ENCODE measurements at places on chromosomes 11 and 22. TPM values are rescaled to one million over a fixed set of nuclear protein-coding genes. Genes with fewer than 3 reads are reported as not detected.

C11orf16 gene
- not detected for total RNA-seq

LGR4 gene
- total RNA-seq: 45.8 TPM

MALAT1 gene
- total RNA-seq: 1,826 TPM

HOATZ gene
- not detected for total RNA-seq

LRRC10B gene
- total RNA-seq: 0.14 TPM

CABP4 gene
- not detected for total RNA-seq

ALG8 gene
- 28.4 TPM for total RNA-seq

NLRP14 gene
- 0.07 TPM for total RNA-seq

SCT gene
- total RNA-seq: not detected

SNX32 gene
- total RNA-seq: 0.56 TPM

MAFF gene
- 19.5 TPM for total RNA-seq

LDHAL6A gene
- total RNA-seq: not detected

Data from airway epithelial cell (primary cell).